NCI-H446 treated with DMSO at 0.1 percent for 48 hours (cell line): ENCODE measurements at places on chromosomes 3 and 15.

DNA sequence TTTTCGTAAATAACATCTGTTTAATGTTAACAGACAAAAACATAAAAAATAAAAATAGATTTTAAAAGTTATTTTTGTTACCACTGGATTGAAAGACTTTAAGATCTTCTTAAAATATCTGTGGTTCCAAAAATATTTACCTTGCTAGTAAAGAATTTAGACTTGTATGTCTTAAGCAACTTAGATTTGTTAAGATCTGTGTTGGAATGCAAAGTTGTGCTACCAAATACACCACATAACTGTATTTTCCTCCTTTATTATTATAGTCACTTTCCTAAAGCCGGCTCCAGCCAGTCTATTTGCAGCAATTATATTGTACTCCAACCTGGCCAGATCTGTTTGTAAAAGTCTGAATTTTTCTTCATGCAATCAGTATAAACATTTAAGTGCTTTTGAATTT, 63.7 kb downstream of the SPRED1 start:
- no peak for DNase-seq

GRCh38 chr3:197523526-197523925, 32.2 kb downstream of the BDH1 start:
- DNase-seq: no peak

DNA sequence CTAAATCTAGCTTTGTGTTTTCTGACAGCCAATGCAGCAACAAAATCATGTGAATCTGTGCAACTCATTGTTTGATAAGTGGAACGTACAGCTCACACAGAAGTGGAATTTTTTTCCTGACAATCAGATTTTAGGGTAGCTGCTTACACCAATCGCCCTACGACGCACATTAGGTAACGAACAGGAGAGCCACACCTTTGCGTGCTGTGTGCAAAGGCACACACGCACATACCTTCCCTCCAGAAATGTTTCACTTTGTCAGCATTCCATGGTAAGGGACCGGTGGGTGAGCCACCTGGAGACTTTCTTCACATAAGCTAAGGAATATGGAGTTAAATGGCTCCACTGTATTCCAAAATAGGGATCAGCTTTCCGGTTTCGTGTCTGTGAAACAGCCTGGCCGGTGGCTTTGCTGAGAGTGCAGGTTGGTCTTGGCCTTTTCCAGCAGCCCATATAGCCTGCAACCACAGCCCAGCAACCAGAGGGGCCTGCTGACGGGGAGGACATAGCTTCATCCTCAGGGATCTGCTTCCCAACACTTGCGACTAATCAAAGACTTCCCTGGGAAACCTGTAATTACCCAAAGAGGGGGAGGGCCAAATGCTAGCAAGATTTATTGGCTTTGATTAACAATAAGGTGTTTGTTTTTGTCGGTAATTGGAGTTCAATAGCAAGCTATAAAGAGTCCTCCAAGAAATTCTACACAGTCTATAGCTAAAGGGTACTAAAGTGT, 145.3 kb downstream of the ADAMTS17 start:
- no peak for DNase-seq

- no peak for DNase-seq
Measured at GRCh38 chr15:93418566-93418965, 329.6 kb upstream of the RGMA start.
